Mesothelial cell of epicardium (in vitro differentiated cells): ENCODE measurements at places on chromosomes 6 and 20.

GRCh38 chr6:103672169-103672568 is 1187.5 kb downstream of the HACE1 start:
- H3K27ac ChIP-seq, result no peak overlapping the region
- DNase-seq, result no peak
- no peaks in the 10 kb centered on the region for H3K4me1 ChIP-seq
- H3K4me3 ChIP-seq, result no peak overlapping the region
- H3K27me3 ChIP-seq, result no peaks in the 10 kb centered on the region

DNA sequence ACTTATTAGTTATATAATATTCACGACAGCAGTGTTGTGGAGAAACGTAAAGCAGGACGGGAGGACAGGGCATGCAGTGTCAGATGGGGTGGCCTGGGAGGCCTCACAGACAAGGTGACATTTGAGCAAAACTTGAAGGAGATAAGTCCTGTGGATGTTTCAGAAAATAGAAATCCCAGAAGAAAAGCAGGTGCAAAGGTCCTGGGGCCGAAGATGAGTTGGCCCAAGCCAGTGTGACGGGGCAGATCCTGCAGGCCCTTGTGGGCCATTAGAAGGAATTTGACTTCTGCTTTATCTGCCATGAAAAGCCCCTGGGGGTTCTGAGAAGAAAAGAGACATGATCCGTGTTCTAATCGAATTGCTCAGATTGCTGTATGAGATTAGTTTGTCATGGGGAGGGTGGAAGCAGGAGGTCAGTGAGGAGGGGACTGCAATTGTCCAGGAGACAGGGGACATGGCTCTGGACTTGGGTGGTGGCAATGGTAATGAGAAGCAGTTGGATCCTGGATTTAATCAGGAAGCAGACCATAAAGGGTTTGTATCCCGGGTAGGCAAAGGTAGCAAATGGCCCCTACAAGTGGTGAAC is 437.4 kb upstream of the SULF2 start:
- H3K4me1 ChIP-seq, result peaks cover 11% of the 10 kb centered on the region
- H3K27ac ChIP-seq, result no peak overlapping the region
- DNase-seq, result no peak
- no peaks in the 10 kb centered on the region for H3K27me3 ChIP-seq

DNA sequence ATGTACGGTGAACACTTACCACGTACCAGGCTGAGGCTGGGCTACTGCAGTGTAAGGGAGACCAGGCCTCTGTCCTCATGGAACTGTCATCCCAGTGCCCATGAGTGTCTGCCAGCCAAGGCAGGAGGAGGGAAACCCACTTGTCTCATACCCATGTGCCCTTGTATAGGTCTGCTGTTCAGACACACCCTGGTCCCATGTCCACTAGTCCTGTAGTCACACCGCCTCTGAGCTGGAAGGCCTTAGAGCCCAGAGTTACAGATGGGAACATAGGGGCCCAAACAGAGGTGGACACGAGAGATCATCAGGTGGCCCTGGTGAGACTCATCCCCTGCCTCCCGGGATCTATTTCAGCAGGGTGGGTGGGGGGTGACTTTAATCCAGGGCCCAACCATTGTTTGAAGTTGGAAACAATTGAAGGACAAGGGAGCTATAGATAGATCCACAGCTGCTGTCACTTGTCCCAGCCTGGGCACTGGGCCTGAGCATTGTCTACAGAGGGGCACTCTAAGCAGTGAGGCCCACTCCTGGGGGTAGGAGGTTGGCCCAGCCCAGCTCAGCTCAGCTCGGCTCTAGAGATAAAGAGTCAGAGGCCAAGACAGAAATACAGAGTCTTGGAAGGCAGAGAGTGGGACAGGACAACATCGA is 14.6 kb downstream of the MYH7B start:
- no peak overlapping the region for H3K27ac ChIP-seq
- no peaks in the 10 kb centered on the region for H3K27me3 ChIP-seq
- H3K4me1 ChIP-seq, result peaks cover 29% of the 10 kb centered on the region
- DNase-seq, result no peak

DNA sequence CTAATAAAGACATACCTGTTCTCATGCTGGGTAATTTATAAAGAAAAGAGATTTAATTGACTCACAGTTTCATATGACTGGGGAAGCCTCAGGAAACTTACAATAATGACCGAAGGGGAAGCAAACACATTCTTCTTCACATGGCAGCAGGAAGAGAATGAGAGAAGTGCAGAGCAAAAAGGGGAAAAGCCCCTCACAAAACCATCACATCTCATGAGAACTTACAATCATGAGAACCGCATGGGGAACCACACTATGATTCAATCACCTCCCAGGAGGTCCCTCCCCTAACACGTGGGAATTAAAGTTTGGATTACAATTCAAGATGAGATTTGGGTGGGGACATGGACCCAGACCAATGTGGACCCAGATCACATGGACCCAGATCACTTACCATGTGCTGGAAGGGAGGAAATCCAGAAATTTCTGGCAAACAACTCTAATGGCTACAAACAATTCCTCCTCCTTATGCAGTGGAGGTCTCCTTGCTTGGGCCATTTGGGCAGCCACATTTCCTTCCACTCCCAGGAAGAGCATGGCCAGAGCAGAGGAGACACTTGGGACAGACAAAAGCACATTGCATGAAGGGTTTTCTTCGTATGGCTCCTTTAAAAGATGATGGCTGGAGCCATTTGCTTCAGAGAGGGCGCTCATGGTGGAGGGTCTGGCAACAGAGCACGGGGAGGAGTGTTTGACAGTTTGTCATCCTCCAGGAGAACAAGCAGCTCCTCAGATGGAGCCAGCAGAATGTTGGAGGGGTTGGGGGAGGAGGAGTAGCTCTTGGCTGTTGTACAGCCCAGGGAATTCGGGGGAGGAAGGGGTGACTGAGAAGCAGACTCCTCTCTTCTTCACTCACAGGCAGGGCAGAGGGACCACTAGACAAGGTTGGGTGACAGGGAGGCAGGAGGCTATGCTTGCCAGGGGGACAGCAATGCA is 30.4 kb downstream of the SERPINB9 start:
- H3K27ac ChIP-seq, result peak overlapping the region; percentile 43
- peaks cover 28% of the 10 kb centered on the region for H3K4me1 ChIP-seq
- no peaks in the 10 kb centered on the region for H3K27me3 ChIP-seq
- H3K36me3 ChIP-seq, result no peaks in the 10 kb centered on the region
- no peak overlapping the region for H3K4me3 ChIP-seq
- no peak for DNase-seq

DNA sequence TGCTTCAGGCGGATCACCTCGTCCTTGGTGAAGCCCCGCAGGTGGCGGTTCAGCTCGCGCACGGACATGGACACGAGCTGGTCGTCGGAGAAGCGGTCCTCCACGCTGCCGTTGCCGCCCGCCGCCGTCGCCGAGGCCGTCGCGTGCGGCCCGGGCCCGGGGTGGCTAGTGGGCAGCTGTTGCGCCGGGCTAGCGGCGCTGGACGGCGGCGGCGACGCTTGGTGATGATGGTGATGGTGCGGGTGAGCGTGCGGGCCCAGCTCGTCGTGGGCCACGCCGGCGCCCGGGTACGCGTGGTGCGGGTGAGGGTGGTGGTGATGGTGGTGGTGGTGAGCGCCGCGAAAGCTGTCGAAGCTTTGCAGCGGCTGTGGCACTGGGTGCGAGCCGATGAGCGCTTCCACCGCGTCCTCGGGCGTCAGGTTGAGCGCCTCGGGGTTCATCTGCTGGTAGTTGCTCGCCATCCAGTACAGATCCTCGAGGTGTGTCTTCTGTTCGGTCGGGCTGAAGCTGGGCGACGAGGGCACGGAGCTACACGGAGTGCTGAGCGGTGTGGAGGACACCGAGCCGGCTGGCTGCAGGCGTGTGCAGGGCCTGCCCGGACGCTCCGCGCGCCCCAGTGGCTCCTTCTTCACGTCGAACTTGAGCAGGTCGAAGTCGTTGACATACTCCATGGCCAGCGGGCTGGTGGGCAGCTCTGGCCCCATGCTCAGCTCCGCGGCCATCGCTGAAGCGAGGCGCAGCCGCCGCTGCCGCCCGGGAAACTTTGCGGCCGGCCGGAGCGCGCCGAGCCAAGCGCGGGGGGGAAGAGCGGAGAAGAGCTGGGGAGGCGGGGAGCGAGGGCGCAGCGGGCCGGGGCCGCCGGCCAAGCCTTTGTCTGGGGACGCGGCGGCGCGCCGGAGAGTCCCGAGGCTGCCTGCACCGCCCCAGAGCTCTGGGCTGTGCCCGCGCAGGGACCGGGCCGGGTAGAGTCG is 622 bp downstream of the MAFB start:
- H3K36me3 ChIP-seq, result no peaks in the 10 kb centered on the region
- peaks cover 92% of the 10 kb centered on the region for H3K27me3 ChIP-seq
- peak overlapping the region; percentile 84 for H3K4me3 ChIP-seq
- DNase-seq, result peak; percentile 53

DNA sequence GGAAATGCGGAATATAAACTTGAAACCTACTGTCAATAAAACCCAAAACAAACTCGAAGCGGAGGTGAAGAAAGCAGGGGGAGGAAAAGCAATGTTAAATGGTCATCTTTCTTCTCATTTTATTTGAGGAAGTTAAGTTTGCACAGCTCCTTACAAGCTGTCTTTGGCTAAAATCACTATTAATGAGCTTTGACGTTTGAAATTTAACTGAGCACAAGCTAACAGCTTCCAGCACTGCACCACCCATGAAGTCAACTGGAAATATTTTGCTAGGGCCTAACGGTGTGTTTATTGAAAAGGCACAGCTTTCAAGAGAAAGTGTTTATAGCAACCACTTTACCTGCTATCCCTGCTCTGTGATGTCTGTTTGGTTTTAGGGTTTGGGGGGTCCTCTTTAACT is 103.8 kb downstream of the PKHD1 start:
- H3K27me3 ChIP-seq, result peaks cover 9% of the 10 kb centered on the region
- H3K27ac ChIP-seq, result no peak overlapping the region
- peaks cover 4% of the 10 kb centered on the region for H3K4me1 ChIP-seq
- no peaks in the 10 kb centered on the region for H3K36me3 ChIP-seq

GRCh38 chr6:16414205-16414604 is 175.8 kb downstream of the GMPR start:
- DNase-seq, result no peak
- H3K4me1 ChIP-seq, result peaks cover 23% of the 10 kb centered on the region
- no peaks in the 10 kb centered on the region for H3K27me3 ChIP-seq
- H3K27ac ChIP-seq, result no peak overlapping the region

- H3K27me3 ChIP-seq, result no peaks in the 10 kb centered on the region
- peak overlapping the region; percentile 18 for H3K27ac ChIP-seq
- peaks cover 36% of the 10 kb centered on the region for H3K36me3 ChIP-seq
- no peak for DNase-seq
- H3K4me3 ChIP-seq, result no peak overlapping the region
These were observed 36.5 kb downstream of the KCTD20 start for GRCh38 chr6:36479256-36479655.

DNA sequence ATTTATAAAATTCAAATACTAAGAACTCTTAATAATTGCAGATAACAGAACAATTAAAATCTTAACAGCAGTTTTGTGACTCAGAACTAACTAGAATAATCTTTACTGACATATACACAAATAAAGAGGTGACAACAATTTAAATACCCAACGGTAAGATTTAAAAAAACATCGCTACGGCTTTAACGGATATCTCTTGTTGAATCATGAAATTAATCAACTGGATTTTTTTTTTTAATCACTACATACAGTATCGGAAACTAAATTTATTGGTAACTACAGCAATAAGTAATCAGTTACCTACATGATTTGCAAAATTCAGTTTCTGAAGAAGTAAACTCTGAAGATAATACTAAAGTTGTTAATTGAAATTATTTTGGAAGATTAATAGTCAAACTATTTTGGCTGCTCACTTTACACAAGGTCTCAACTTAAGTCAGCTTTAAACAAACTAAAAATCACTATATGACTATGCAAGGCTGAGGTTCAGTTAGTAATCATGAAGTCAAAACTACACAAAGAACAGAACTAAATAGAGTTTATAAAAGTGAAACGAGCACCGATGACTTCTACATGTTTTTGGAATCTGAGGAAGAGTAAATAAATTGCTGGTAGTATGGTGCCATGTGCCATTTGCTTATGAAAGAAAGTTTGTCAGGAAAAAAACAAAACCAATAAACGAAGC is 128.8 kb downstream of the HUS1B start:
- H3K4me1 ChIP-seq, result peaks cover 5% of the 10 kb centered on the region
- no peaks in the 10 kb centered on the region for H3K27me3 ChIP-seq
- no peak overlapping the region for H3K27ac ChIP-seq
- H3K4me3 ChIP-seq, result no peak overlapping the region
- DNase-seq, result no peak

DNA sequence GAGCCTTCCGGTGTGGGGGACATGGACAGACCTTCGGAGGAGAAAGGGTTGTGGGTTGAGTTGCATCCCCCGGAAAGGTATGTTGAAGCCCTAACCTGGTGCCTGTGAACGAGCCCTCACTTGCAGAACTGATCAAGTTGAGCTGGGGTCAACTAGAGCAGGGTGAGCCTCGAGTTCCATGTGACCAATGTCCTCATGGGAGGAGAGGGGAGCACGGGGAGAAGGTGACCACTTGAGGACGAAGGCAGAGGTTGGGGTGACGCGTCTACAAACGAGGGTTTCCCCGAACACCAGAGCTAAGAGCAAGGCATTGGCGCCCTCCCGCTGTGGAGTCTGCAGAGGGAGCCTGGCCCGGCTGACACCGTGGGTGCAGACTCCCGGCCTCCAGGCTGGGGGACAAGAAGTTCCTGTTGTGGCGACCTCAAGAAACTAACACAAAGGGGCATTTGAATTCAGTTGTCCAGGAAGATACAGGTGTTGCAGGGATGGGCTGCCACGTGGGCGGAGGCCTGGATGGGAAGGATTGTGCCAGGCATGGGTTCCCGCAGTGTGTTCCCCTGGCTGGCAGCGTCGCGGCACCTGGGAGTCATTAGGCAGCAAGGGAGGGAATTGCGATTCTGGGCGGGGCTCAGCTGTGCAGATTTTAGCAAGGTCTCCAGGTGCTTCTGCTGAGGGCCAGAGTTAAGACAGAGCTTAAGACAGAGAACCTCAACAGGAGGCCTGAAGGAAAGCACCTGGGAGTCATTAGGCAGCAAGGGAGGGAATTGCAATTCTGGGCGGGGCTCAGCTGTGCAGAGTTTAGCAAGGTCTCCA is 20.4 kb upstream of the UNC93A start:
- H3K36me3 ChIP-seq, result no peaks in the 10 kb centered on the region
- H3K27ac ChIP-seq, result no peak overlapping the region
- peaks cover 36% of the 10 kb centered on the region for H3K4me1 ChIP-seq
- H3K27me3 ChIP-seq, result no peaks in the 10 kb centered on the region
- H3K4me3 ChIP-seq, result no peak overlapping the region

GRCh38 chr6:52537001-52537753 is 39.7 kb downstream of the TRAM2 start:
- H3K27ac ChIP-seq, result no peak overlapping the region
- peaks cover 8% of the 10 kb centered on the region for H3K36me3 ChIP-seq
